Sciatic nerve (tissue), 2 donors: ENCODE measurements at places on chromosomes 1 and 21. TPM values are rescaled to one million over a fixed set of nuclear protein-coding genes. Genes with fewer than 3 reads are reported as not detected.

The SPATA45 gene
- 0.80 TPM for total RNA-seq

The CALML6 gene
- total RNA-seq = 0.49 TPM

The CHD1L gene
- total RNA-seq = 30.9 TPM

The FCRL4 gene
- total RNA-seq = not detected

GRCh38 chr1:47257224-47257623 is 25.2 kb upstream of the TAL1 start:
- no peak for DNase-seq

GRCh38 chr1:26352338-26352679 is 1.6 kb downstream of the CRYBG2 start:
- no peak for DNase-seq

GRCh38 chr21:44771896-44772525 is 29.6 kb downstream of the UBE2G2 start:
- no peak for DNase-seq

- DNase-seq = peak; percentile 73
Measured at GRCh38 chr21:25638660-25639550, at the start of gene JAM2. JAM2 (plus strand) TSS chr21:25639258; CDS start chr21:25639822, 564 bp downstream.

DNA sequence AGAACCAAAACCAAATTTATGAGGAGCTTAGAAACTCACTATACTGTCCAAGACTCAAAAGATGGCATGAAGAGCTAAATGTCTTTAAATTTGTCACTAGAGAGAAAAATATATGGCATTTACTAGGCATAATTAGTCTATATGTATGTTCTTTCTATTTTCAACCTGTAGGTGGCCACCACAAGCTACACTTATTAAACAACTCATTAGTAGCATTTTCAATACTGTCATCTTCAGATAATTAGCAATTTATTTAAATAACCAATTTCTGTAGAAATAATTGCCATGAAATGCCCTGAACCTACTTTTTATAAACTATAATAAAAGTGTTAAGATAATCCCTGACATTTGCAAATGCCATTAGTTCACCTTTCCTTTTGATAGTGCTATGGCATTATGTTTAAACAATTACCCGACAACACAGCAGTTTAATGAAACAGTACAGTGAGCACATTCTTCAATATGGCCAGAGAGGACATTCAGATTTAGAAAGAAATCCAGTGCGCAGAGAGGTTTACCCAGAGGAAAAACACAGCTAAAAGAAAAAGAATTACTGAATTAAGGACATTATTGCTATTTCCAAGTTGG is 522.5 kb downstream of the PTBP2 start:
- DNase-seq = no peak

DNA sequence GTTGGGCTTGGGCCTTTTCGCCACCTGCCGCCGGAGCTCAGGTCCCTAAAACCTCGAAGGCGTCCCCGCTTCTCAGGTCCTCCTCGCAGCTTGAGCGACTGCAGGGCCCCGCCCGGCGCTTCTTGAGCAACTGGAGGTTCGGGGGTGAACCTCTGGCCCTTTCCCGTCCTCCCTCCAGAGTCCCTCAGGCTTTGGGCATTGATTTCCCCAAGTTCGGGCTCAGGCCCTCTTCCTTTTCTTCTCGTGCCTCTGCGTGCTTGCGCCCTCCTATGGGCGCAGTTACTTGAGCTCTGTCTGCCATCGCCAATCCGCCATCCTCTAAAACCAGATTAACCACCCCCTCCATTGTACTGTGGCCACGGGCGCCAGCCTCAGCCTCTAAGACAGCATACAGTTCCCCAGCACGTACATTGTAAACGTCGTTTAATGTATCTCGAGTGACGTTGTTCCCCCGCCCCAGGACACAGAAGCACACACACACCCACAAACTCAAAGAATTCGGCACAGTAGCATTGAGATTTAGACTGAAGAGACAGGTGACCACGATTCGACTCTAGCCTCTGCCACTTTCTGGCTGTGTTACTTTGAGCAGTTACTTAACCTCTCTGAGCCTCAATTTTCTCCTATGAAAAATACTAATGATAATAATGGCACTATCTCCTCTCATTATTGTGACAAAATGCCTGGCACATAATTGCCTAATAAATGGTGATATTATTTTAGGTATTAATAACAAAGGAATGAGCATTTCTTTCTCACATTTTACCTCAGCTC is 22.6 kb downstream of the BTG2 start:
- DNase-seq = peak; percentile 78

DNA sequence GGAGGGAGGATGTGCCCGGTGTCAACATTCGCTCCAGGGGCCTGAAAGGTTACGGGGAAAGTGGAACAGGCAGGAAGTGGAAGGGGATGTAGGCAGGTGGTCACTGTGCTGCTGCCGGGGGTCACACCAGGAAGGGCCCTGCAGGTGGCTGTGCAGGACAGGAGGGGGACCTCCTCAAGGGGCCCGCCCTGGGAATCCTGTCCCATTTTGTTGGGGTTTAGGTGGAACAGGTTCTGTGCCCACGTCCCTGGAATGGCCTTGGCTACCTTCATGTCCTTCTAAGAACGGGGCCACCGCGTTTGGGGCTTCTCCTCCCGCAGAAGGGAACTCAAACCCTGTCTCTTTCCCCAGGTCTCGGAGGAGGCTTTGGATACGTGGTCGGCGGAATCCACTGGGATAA is 11.9 kb downstream of the SLC45A1 start:
- no peak for DNase-seq

DNA sequence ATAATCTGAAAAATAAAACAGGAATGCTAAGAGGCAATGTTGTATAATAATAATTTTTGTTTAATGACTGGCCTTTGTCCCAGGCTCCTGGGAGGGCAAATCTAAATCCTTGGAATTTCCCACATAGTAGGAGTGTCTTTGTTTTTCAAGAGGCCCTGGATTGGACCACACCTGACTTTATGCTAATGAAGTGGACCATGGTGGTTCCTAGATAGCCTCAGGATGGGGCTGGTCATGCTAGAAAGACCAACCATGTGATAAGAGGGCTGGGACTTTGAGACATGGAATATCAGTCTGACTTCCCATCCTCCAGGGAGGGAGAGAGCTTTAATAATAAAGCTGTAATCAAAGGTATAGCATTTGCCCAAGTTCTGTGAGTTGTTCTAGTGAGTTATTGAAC is 138.2 kb upstream of the RAB4A start:
- DNase-seq = no peak

DNA sequence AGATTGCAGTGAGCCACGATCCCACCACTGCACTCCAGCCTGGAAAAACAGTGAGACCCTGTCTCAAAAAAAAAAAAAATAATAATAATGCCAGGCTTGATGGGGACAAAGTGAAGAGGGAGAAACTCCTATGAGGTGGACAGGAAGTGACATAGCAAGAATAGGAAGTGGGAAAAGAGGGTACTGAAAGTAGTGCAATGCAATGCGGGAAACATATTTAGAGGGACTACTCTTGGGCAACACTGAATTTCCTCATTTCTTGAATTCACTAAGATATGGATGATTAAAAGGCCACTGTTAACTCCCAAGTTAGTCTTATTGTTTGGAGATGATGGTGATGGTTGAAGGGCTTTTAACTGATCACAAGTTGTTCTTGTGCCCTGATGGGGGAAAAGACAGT is 21.6 kb upstream of the KCNA2 start:
- no peak for DNase-seq
